ENCODE measurements at places on chromosomes 3 and 15. TPM values are rescaled to one million over a fixed set of nuclear protein-coding genes. Genes with fewer than 3 reads are reported as not detected.

RTP1 gene
- total RNA-seq = not detected

ZDHHC19 gene
- not detected for total RNA-seq

CCR1 gene
- total RNA-seq = 35.3 TPM

CD86 gene
- 25.3 TPM for total RNA-seq

CDHR4 gene
- total RNA-seq = not detected

ZMYND10 gene
- total RNA-seq = 2.9 TPM

NR1D2 gene
- 3.8 TPM for total RNA-seq

PDZRN3 gene
- total RNA-seq = not detected

HYKK gene
- total RNA-seq = 1.9 TPM

GOLGA8R gene
- total RNA-seq = 15.9 TPM

SCAANT1 gene
- total RNA-seq = 1.3 TPM

PTX3 gene
- not detected for total RNA-seq

IGDCC3 gene
- not detected for total RNA-seq

AGBL1 gene
- not detected for total RNA-seq

SOX2 gene
- not detected for total RNA-seq

CLRN1 gene
- total RNA-seq = not detected

AHSG gene
- not detected for total RNA-seq

SLC28A1 gene
- total RNA-seq = not detected

RAB8B gene
- total RNA-seq = 94.8 TPM

RAD51 gene
- 73.0 TPM for total RNA-seq

USP13 gene
- total RNA-seq = 13.3 TPM

CADPS gene
- not detected for total RNA-seq

DAZL gene
- total RNA-seq = not detected

PCLAF gene
- total RNA-seq = 139 TPM

CCRL2 gene
- 11.9 TPM for total RNA-seq
